ENCODE measurements at places on chromosomes 7 and 10. TPM values are rescaled to one million over a fixed set of nuclear protein-coding genes. Genes with fewer than 3 reads are reported as not detected.

The NAT16 gene
- not detected for total RNA-seq

The ADIRF gene
- 882 TPM for total RNA-seq

The SPAG6 gene
- not detected for total RNA-seq

The UNCX gene
- total RNA-seq = not detected

DNA sequence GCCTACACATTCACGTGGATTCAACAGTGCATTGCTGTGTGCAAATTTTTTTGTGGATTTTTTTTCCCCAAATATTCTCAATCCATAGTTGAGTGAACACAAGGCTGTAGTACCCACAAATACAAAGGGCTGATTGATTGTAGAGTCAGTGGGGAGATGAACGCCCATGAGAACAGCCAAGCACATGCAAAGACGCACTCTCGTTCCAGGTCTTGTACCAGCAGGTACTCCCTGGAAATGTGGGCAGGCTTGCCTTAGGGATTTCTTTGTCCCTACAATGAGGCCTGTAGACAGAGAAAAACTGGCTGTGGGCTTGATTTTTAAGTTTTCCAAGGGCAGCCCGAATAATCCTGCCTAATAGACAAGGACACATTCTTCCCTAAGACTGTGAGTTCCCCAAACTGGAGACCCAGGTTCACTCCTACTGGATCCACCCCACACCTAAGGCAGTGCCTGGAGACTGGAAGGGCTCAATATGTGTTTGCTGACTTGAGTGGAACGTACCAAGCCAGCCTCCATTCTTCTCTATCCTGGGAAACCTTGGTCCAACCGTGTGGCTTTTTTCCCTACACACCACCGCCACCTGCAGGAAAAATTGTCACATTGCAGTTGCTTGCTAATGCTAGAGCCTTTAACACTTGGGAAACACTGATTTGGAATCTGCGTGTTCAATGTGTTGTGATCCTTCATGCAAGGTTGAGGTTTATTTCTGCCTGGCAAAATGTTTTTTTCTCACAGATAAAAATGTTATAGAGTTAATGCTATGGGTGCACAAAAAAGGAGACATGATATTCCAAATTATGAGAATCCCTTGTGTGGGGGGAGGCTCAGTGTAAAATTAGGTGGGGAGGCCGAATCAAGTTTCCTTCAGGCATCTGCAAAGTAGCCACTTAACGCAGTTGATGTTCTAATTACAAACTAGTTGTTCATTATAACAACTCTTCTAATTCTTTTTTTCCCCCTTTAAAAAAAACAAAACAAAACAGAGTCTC is 49.3 kb downstream of the PPP1R17 start:
- no peak for DNase-seq

- DNase-seq = peak; percentile 76
Measured at GRCh38 chr10:133307776-133308420, 774 bp downstream of the TUBGCP2 start.

- no peak for DNase-seq
Measured at GRCh38 chr7:121101621-121102020, 113.1 kb downstream of the CPED1 start.

GRCh38 chr7:100545360-100546128 is 6.5 kb downstream of the AGFG2 start:
- peak; percentile 91 for DNase-seq

- no peak for DNase-seq
Measured at GRCh38 chr7:95917634-95918033, 145.3 kb downstream of the DYNC1I1 start.

GRCh38 chr10:64726466-64726865 is 1205.3 kb downstream of the REEP3 start:
- no peak for DNase-seq

All from ascending aorta (tissue), 2 donors.